GM12878 (cell line): ENCODE measurements at places on chromosomes 4 and X.

- DNase-seq: no peak
Measured at GRCh38 chrX:16712548-16713155, at the start of gene CTPS2. Gene CTPS2, minus strand, starts transcription at chrX:16712669. Its CDS starts 9,767 bp downstream, at chrX:16702902.

DNA sequence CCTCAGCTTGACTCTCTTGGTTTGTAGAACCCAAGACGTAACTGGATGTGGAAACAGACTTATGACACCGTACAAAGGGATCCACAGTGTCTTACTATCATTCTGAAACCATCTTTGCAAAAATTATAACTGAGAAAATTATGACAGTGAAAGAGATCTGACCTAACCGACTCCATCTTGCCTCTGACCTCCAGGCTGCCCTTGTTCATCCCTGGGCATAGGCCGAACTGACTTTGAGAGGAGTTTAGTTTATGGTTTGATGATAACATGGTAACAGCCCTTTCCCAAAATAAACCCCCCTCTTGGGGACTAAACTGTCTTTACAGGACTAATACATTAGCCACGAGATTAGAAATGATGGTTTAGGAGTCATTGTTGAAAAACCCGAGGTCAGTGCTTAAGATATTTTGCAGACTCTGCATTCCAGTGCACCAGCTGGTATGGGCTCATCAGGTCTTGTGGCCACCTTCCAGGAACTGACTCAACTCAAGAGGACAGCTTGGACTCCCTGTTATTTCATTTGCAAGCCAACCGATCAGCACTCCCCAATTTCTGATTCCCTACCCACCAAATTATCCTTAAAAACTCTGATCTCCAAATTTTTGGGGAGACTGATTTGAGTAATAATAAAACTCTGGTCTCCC is 49.6 kb downstream of the CASP3 start:
- DNase-seq: no peak

DNA sequence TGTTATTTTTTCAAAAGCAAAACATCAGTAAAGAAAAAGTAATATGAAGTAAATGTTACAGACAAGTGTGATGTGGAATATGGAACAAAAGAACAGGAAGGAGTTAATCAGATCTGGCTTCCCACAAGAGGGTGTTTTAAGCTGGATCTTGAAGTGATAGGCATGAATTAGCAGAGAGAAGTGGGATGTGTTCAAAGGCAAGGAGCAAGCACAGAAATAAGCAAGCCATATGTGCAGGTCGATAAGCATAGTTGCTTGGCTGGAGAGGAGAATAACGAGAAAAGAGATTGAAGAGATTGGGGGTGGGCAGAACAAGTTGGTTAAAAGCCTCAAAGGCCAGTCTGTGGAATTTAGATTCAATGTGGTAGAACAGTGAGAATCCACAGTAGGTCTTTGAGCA is 60.9 kb upstream of the PRPS1 start:
- DNase-seq: no peak

DNA sequence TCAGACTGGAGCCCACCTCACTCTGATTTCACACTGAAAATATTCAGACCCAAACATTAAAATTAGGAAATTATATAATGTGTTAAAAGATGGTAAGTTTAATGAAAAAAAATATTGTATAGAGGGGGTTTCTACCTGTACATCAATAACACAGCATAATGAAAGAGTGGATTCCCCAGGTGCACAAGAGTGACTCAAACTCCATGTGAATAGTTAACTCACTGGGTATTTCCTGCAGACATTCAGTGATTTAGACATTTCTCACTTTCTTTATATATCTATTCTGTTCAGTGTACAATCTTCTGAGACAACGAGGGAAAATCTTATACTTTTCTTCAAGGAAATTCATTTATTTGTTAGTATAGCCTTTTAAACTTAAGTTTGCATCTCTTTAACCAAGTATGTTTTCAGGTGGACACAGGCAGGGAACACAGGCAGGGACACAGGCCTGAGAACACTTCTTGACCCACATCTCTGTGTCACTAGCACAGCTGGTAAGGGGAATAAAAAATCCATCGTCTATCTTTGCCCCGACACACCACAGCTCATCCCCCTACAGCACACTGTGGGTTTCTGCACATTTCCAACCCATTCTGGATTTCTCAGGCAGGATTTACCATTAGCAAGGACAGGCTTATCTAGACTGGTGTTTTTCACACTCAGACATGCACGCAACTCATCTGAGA is 525.5 kb upstream of the BOD1L1 start:
- DNase-seq: no peak

DNA sequence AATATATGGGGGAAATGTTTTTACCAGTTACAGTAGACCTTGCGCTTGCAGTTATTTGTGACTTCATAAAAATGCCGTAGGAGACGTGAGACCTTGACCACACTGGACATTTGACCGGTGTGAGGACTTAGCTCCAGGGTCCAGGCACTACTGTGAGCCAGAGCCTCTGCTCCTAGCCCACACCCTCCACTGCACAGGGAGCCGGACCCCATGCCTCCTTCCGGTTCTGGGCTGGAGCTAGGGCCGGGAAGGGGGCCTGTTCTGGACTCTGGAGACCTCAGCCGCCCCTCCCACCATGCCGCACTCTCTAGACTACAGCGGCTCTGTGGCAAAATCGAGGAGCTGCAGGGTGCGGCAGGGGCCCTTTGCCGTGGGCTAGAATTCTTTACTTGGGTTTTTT is 5.3 kb downstream of the PCGF3 start:
- DNase-seq: no peak

- DNase-seq: peak; percentile 31
Measured at GRCh38 chr4:41145571-41146078, 68.7 kb downstream of the APBB2 start.

- peak; percentile 26 for DNase-seq
Measured at GRCh38 chr4:10534820-10535219, 77.6 kb upstream of the ZNF518B start.

GRCh38 chrX:298993-299392 is 17.8 kb downstream of the PLCXD1 start:
- DNase-seq: no peak

DNA sequence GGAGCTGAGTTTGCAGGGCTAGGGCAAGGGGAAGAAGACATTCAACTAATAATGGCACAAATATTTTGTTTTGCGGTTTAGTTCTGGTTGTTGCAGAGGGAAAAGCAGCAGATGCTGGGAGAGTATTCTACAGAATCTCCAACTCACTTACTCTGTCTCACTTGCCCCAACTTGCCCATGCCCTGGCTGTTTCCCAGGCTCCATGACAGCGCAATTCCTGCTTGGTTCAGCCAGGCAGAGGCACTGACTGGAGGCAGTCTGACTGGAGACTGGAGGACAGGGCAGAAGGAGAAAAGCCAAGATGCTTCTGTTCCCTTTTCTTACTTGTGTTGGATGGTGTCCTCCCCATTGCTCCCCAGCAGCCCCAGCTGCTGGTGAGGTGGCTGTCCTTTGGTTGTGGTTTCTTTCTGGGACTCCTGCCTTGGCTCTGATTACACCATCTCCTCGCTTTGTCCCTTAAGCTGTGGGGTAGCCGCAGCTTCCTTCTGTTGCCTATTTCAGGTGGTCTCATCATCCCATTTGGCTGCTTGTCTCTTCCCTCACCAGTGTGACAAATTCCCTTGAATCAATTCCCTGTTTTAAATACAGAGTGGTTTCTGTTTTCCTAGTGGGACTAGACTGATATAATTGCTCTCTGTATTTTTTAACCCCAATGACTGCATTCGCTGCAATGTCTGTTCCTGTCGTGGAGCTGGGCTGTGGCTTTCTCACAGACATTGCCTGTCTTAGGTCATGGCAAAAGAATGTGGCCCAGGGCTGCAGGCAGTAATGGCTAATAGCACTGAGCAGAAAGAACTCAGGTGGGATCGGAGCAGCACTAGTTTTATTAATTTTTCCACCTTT is 24.2 kb upstream of the RASL11B start:
- DNase-seq: no peak

DNA sequence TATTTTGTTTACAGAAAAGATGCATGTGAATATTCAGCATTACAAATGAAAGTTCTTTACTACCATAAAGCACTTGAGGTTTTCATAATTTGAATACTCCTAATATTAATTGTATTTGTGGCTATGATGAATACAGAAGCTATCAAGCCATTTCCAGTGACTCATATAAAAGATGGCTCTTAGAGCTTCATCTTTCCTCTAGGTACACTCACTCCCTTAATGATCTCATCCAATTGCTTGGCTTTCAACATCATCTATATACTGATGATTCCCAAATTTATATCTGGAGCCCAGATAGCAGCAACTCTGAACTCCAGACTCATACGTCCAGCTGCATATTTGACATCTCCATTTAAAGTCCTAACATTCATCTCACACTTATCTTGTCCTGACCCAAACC is 183.4 kb upstream of the FAM241A start:
- DNase-seq: no peak

GRCh38 chr4:118888666-118889311 is at the start of gene SYNPO2:
Gene SYNPO2, plus strand, starts transcription at chr4:118888854. Its CDS starts 183 bp downstream, at chr4:118889037.
- DNase-seq: no peak

DNA sequence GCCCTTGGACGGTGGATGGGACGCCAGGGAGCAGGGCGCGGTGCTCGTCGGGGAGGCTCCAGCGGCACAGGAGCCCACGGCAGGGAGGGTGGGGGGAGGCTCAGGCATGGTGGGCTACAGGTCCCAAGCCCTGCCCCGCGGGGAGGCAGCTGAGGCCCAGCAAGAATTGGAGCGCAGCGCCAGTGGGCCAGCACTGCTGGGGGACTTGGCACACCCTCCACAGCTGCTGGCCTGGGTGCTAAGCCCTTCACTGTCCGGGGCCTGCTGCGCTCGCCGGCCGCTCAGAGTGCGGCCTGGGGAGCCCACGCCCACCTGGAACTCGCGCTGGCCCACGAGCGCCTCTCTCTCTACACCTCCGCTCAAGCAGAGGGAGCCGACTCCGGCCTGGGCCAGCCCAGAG is 8.6 kb downstream of the CD38 start:
- no peak for DNase-seq

DNA sequence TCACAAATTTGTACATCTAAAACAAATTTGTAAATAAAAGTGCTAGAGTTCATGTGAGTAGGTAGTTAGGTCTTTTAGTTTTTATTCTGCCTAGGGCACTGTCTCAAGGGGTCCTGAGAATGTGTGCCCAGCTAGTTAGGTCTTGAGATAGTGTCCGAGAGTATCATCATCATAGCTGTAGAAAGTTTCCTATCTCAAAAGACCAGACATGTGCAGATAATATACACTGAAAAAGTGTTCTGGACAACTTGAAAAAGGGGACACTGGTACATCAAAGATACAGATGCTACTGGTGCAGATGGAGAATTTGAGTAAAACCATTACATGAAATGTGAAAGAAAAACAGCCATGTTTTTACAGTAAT is 1.8 kb upstream of the ZCCHC4 start:
- no peak for DNase-seq

- DNase-seq: no peak
Measured at GRCh38 chr4:159137176-159137575, 34.3 kb downstream of the RAPGEF2 start.

GRCh38 chrX:65707151-65707550 is 39.7 kb downstream of the MSN start:
- no peak for DNase-seq

- DNase-seq: no peak
Measured at GRCh38 chr4:100525686-100526085, 7.9 kb upstream of the EMCN start.

- DNase-seq: peak; percentile 28
Measured at GRCh38 chr4:150572704-150573504, 9.0 kb upstream of the MAB21L2 start.

DNA sequence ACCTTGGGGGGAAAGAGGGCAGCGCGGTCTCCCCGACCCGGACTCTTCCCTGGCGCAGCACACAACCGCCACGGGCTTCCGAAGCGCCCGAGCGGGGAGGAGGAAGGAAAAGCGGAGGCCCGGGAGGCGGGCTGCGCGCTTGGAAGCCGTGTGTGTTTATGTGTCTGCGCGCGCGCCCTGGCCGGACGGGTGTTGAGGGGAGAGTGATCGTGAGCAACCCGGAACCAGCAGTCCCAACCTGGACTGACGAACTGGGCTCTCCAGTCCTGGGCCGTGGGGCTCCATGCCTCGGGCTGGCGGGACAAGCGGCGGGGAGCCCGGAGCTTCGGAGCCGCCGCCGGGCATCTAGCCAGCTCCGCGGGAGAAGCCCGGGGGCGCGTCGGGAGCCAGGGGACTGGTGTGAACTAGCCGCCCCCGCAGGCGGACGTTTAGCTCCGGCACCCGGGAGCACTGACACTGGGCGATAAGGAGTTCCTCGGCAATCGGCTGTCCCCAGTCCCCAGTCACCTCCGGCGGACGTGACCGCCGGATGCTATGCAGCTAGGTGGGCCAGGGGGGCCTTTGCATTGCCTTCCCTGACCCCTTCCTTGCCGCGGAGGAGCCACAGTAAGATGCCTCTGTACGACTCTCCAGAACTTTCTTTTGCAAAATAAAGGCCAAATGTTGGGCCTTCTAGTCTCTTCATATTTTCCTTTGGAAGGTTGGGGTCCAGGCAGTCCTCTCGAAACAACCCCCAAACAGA is 74.8 kb upstream of the BCOR start:
- no peak for DNase-seq

- DNase-seq: no peak
Measured at GRCh38 chr4:172692701-172693100, 475.9 kb upstream of the GALNT7 start.

GRCh38 chrX:46382595-46382994 is 162.6 kb downstream of the ZNF674 start:
- DNase-seq: no peak

DNA sequence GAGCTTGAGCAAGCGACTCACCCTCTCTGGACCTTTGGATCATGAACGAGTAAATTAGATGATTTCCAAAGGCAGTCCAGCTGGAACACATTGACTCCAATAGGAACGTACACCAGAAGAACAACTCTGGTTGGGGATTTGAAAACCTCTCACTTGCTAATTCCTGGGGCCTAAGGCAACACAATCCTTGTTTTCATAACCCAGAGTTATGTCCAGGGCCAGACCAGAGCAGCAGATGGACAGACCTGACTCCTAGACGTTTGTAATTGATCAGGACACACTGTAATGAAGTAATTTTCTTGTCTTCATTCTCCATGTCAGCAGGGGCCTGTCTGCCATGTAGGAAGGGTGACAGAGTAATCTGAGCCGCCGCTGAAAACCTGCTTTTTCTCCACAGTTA is 283.9 kb downstream of the IDS start:
- no peak for DNase-seq

DNA sequence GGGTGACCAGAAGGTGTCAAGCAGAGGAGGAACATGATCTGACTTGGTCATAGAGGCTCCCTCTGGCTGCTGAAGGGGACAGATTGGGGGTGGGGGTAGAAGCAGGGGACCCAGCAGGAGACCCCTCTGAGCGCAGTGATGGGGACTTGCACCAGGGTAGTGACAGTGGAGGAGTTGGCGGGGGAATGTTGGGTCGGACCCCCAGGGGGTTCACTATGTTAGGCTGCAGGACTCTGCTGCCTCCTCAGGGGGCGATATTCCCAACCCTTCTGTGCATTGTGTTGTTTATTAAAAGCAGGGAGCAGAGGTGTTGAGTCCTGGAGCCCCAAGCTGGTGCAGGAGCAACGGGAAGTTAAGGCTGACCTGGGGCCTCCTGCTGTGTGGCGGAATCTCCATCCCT is 8.8 kb downstream of the WDR13 start:
- DNase-seq: no peak

DNA sequence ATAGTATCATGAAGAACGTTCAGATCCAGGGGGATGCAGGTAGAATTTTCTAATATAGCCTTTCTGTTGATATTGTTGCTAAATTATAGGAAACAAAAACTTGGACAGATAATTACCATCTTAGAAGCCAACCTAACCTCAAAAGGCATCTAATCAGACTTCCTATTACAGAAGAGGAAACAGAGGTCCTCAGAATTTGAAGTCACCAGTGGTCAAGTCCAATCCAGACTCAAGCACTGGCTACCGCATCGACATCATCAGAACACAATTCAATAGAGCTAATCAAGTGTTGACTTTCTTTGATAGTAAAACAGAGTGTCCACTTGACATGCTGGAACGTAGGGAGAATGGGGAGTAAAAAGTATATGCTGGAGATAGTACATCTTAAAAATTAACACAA is 10.3 kb upstream of the ATP10D start:
- no peak for DNase-seq
